Stimulated activated CD4-positive, alpha-beta T cell treated with anti-CD3 and anti-CD28 coated beads, Interleukin-2, amount 100 ng/mL, for 24 hours (primary cell): ENCODE measurements at places on chromosomes 5 and 9.

- no peak for DNase-seq
Measured at GRCh38 chr5:35575578-35575977, 42.1 kb upstream of the SPEF2 start.

- DNase-seq, result no peak
Measured at GRCh38 chr9:119177196-119177595, 192.0 kb downstream of the BRINP1 start.

DNA sequence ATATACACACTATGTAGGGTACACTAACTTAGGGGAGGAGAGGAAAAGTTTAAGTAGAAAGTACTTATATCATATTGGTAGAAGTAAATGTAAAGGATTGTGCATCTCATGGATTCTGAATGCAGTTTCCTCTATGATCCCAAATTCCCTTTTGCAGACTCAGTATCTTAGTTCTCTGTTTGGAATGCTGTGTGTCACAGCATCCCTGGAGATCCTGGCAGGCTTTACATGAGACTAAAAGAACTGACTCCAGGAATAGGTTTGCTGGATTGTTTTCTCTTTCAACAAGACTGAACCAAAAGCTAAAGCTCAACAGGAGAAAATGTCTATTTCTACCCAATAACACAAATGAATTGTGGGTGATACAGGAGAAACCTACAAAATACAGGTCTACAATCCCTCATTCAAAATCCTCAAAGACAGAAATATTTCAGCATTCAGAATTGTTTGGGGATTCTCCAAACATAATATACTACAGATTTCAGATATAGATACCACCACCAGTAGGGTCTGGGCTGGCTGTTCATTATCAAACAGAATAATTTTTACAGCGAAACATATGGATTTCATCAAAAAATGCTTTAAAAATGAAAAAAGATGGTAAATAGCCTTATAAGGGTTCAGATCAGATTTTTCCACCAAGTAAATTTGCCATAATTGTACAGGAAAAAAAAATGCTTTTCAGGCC is 324.7 kb upstream of the GRAMD2B start:
- DNase-seq, result no peak

GRCh38 chr9:69759021-69759420 is 790 bp downstream of the PTAR1 start:
- no peak for DNase-seq

DNA sequence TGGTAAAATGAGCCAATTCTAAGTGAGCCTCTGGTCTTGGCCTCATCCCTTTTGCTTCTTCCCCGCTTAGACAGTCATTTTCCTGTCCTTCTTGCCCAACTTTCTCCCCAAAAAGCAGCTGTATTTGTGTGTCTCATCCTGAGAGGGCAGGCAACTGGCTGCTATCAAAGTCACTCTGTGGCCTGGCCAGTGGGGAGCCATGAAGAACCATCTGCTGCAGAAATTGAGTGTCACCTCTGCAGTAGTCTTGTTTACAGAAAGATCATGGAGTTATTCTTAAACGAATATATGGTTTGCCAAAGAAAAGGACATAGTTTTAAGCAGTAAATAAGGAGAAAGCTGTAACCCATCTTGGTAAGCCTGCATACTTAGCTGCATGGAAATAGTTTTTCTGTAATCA is 233.6 kb upstream of the ELAVL2 start:
- DNase-seq, result no peak

DNA sequence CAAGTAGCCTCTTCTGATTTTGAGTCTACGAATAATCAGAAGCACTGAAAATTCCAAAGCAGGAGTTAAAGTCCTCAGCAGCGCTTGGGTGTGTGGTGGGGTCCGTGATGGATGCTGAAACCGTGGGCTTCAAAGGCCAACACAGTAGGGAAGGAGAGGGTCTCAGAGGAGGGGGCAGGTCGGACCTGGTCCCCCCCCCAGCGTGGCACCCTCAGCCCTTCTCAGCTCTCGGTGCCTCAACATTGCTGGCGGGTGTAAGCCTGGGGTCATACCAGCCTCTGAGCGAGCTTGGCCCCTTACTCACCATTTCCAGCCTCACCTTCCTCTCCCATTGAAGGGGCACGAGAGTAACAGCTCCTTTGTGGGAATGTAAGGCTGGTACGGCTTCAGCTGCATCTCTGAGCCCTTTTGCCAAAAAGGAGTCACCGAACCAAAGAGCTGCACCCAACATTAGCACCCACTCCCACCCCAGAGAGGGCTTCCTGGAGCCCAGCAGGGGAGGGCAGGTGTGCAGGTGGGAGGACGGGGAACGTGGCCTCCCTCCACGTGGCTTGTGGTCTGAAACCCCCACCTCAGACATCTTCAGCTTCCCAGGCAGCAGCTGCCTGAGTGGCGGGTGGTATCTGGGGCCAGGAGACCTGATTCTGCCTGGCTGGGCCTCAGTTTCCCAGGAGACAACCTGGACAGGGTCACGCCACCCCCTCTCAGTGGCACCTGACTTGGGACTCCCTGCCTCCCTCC is 6.7 kb upstream of the LCN1 start:
- DNase-seq, result no peak

DNA sequence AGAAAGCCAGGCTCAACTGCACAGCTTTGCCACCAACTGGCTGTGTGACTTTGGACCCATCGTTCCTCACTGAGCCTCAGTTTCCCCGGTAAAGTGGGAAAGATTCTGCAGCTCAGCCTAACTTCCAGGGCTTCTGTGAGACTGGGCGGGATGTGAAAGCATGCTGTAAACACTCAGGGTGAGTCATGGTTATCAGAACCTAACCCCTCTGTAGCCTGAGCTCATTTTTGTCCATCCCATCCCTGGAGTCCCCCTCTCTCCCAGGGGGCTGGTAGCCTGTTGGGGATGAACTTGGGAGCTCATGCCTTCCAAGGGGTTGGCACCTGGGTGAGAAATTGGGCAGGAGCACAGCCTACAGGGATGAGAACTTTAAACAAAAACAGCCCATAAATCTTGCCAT is 2.3 kb downstream of the CCDC69 start:
- no peak for DNase-seq

DNA sequence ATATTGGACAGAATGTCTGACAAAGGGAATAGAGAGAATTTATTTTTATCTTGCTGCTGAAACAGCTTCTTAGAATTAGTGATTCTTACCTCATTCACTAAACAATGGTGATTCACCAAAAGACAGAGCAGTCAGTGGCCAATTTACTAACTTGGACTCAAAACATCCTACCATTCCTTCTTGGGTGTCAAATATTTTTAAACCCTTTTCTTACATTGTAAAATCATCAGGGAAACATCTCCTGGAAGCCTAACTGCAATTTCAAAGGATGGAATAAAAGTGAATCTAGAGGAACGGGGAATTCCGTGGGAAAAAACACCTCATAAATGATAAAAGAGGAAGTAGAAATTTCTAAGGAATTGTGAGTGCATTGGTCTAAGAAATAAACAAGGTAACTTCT is 97.7 kb downstream of the LHFPL2 start:
- no peak for DNase-seq

- DNase-seq, result no peak
Measured at GRCh38 chr5:82894716-82895115, 182.5 kb downstream of the TMEM167A start.

DNA sequence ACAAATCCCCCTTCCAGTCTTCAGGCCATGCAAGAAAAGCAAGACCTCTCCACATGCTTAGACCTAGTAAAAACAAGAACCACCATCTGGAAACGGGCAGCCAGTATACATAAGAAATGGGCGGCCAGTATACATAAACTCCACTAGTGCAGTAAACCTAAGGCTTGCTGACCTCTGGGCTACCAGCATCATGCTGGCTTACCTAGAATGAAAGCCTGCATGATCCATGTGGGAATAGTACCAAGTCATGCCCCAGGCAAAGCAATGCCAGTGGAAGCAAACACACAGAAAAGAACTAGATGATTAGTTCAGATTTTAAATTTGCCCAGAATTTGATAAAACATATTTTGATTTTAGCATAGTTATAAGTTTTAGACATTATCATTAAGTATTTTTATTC is 1346.4 kb downstream of the EFNA5 start:
- DNase-seq, result no peak

DNA sequence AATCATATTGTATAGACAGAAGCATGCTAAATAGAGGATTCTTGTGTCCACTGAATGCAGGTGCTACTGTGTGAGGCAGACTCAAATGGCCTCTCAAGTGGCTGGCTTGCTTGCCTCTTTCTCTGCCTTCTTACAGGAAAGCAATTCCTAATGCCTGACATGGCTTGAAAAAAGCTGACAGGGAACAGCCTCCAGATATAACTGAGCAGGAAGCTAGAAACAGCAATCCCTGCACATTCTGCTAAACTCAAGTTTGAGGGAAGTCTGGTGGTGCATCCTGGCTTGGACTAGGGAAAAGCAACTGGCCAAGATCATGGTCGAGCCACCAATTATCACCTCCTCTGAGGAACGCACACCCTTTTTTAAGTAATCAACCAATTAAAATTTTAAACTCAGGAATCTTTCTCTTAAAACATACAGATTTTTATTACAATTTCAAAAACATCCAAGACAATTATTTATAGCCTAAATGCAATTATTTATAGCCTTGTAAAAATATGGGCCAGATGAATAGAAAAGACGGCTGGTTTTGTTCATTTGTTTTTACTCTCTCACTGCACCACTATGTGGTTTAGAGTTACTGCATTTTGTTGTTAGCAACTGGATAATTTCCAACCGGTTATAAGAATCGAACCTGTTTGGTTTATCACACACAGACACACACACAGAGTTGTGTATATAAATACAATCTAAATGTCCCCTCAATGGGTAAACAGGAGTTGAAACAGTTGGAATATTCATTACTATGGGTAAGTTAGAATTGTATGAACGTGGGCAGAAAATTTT is 290.9 kb upstream of the ANKRD55 start:
- no peak for DNase-seq

DNA sequence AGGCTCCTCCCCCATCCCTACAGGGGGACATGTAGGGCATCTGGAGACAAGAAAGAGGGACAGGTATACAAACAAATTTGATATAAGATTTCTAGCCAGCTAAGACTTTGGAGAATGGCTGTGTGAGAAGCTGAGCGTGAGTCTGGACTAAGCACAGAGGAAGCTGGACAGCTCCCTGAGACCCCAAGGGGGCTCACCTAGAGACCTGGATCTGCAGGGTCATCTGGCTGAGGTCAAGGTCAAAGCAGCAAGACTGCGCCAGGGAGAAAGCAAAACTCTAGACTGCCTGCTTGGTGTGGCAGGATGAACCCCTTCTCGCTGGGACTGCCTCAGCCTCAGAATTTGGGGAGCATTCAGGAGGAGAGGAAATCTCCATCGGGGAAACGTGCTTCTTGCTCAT is 8.0 kb upstream of the GSN start:
- no peak for DNase-seq

GRCh38 chr9:17490110-17490509 is 88.8 kb upstream of the SH3GL2 start:
- no peak for DNase-seq

- no peak for DNase-seq
Measured at GRCh38 chr9:109118808-109119438, 824 bp downstream of the TMEM245 start.

GRCh38 chr5:65938256-65938655 is 11.9 kb downstream of the ERBIN start:
- no peak for DNase-seq

GRCh38 chr5:1008451-1009358 is at the start of gene NKD2:
TSS of gene NKD2 (plus strand) at chr5:1008802. CDS start at chr5:1009058, 256 bp downstream.
- peak; percentile 68 for DNase-seq

DNA sequence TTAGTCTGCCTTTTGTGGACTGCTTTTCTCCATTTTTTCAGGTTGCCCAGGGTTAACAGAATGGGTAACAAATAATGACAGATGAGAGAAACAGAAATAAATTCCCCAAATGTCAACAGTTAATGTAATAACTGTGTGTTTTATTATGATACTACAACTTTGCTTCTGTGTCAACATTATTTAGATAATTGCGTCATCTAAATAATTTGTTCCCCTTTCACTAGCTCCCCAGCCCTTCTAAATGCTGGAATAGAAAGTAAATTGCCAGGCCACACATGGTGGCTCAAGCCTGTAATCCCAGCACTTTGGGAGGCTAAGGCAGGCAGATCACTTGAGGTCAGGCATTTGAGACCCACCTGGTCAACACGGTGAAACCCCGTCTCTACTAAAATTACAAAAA is 53.5 kb downstream of the RNF38 start:
- DNase-seq, result no peak

GRCh38 chr5:142531977-142532780 is 153.7 kb downstream of the FGF1 start:
- no peak for DNase-seq

DNA sequence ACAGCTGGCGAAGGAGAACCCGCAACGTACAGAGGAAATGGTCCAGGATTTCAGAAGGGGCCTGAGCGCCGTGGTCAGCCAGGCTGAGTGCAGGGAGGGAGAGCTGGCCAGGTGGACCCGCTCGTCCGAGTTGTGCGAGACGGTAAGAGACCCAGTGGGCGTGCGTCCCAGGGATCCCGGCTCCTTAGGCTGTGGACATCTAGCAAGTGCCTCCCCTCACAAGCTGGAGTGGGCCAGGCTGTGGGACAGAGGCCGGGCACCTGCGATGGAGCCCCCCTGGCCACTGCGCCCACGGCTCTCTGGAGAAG is 29.5 kb upstream of the LRRC14B start:
- DNase-seq, result no peak

DNA sequence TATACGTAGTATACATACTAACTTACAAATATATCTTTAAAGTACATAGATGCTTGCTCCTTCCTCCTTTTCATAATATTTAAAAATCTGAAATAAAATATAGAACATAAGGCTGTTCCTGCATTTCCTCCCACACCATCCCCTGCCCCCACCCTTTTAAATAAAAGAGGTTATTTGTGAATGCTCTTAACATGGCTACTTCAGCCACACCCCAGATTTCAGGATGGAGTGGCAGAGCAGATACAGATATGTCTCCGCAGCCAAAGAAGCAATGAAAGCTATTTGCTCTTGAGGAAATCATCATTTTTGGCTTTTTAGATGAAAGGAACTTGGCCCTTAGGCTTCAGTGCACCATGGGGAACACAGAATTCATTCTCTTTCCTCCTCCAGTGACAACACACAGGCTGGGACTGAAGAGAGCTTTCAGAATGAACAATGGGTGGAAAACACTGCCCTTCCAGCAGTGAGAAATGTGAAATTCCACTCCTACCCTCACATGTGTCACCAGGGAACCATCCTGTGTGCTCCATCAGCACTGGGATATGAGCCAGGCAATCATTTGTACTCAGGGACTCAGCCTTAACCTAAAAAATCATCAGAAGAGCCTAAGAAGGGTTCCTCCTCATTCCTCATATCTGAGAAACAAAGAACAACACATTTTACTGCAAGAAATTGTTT is 134.3 kb downstream of the PPP2R2B start:
- no peak for DNase-seq

DNA sequence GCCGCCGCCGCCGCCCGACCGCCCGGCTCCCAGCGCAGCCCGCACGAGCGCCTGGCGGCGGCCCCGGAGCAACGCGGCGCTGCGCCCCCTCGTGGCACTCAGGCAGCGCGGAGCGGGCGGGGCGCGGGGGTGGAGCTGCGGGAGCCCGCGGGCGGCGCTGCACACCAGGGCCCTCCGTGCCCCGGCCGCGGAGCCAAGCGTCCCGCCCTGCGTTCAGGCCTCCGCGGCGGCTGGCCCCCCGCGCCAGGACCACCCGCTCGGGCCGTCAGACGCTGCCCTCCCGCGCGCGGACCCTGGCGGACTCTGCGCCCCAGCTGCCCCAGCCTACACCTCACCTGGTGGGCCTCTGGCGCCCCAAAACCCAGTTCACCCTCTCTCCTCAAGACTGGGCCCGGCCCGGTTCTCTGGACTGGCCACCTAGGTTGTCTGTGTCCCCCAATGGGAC is at the start of gene RASGEF1C:
TSS of gene RASGEF1C (minus strand) at position 75 of the 445 bp plus-strand sequence. CDS start 71,159 bp downstream, outside the sequence.
- DNase-seq, result peak; percentile 78

GRCh38 chr5:134090522-134090921 is 24.0 kb upstream of the TCF7 start:
- DNase-seq, result no peak
